ENCODE measurements at places on chromosomes 6 and 20. TPM values are rescaled to one million over a fixed set of nuclear protein-coding genes. Genes with fewer than 3 reads are reported as not detected.

DNA sequence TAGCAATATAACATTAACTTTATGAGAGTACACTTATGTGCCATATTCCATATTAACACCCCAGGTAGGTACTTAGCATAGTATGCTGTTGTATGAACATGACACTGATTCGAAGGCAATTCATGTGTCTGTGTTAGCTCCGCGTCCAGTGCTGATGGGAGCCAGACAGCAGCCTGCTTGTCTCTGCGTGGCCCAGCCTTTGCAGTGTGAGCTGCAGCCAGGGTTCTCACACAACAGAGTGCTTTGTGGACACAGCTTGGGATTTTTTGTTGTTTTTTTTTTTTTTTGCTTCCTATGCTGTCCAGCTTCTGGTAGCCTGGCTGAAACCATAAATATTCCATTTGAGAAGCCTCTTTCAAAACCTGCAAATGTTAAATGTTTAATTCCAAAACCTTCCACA, 350.9 kb downstream of the SMOC2 start:
- no peak overlapping the region for H3K27ac ChIP-seq
- no peaks in the 10 kb centered on the region for H3K27me3 ChIP-seq
- no peaks in the 10 kb centered on the region for H3K36me3 ChIP-seq
- no peak for DNase-seq
- H3K4me3 ChIP-seq = no peak overlapping the region
- no peaks in the 10 kb centered on the region for H3K4me1 ChIP-seq

Gene TRIM31
- 0.32 TPM for total RNA-seq

- H3K4me1 ChIP-seq = peaks cover under 1% of the 10 kb centered on the region
- no peak for DNase-seq
- no peak overlapping the region for H3K27ac ChIP-seq
- no peaks in the 10 kb centered on the region for H3K36me3 ChIP-seq
Observed at GRCh38 chr6:2706558-2706957, 44.2 kb downstream of the MYLK4 start.

GRCh38 chr6:44059359-44060346, 67.6 kb downstream of the MRPL14 start:
- no peak overlapping the region for H3K4me3 ChIP-seq
- H3K27ac ChIP-seq = peak overlapping the region; percentile 60
- DNase-seq = no peak
- no peaks in the 10 kb centered on the region for H3K27me3 ChIP-seq

GRCh38 chr6:163390770-163391169, 23.7 kb upstream of the QKI start:
- no peaks in the 10 kb centered on the region for H3K27me3 ChIP-seq
- no peak overlapping the region for H3K4me3 ChIP-seq
- H3K27ac ChIP-seq = no peak overlapping the region
- H3K36me3 ChIP-seq = no peaks in the 10 kb centered on the region
- DNase-seq = no peak

Gene CRISP3
- total RNA-seq = 0.28 TPM

Gene GPR6
- not detected for total RNA-seq

- H3K27ac ChIP-seq = no peak overlapping the region
- no peak overlapping the region for H3K4me3 ChIP-seq
- DNase-seq = no peak
- H3K27me3 ChIP-seq = no peaks in the 10 kb centered on the region
- no peaks in the 10 kb centered on the region for H3K4me1 ChIP-seq
- H3K36me3 ChIP-seq = no peaks in the 10 kb centered on the region
Observed at GRCh38 chr6:131549811-131550210, 23.2 kb upstream of the ARG1 start.

Gene MAK
- total RNA-seq = 0.09 TPM

- H3K4me1 ChIP-seq = no peaks in the 10 kb centered on the region
- no peaks in the 10 kb centered on the region for H3K36me3 ChIP-seq
- no peak overlapping the region for H3K27ac ChIP-seq
- no peak for DNase-seq
- H3K4me3 ChIP-seq = no peak overlapping the region
Observed at GRCh38 chr6:144053601-144054000, 41.8 kb downstream of the SF3B5 start.

- H3K4me3 ChIP-seq = no peak overlapping the region
- DNase-seq = no peak
- no peaks in the 10 kb centered on the region for H3K36me3 ChIP-seq
- H3K27me3 ChIP-seq = no peaks in the 10 kb centered on the region
Observed at GRCh38 chr6:111738631-111739030, 133.0 kb upstream of the TRAF3IP2 start.

Gene HLA-G
- 1.8 TPM for total RNA-seq

DNA sequence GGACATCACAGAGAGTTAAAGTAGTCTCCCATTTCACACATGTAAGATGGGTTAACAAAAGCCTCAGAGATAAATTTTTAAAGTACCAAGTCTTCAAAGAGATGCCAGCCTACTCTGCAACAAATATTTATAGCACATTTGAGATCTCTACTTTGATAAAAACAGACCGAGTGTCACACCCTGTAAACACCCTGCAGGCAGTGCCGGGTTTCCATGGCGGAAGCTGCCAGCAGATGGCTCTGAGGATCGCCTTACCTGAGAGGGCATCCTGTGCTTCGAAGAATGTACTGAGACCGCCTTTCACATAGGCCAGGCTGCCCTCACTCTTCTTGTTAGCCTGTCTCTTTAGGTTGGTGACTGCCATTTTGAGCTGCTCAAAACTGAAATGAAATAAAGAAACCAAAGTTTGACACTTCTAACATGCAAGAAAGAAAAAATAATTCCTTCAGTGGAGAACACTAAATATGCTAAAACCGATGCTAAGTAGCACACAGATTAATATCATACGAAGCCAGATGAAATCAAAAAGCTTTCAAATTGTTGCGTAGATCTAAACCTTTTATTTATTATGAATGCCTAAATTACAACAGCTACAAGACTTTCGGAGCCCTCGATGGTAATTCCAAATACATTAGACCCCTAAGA, 39.3 kb downstream of the HUS1B start:
- no peak overlapping the region for H3K4me3 ChIP-seq
- no peaks in the 10 kb centered on the region for H3K36me3 ChIP-seq
- H3K27ac ChIP-seq = no peak overlapping the region
- peak; percentile 52 for DNase-seq

Gene MATN4
- not detected for total RNA-seq

- no peak for DNase-seq
- H3K36me3 ChIP-seq = no peaks in the 10 kb centered on the region
- H3K4me3 ChIP-seq = no peak overlapping the region
- peaks cover 1% of the 10 kb centered on the region for H3K27me3 ChIP-seq
- no peak overlapping the region for H3K27ac ChIP-seq
Observed at GRCh38 chr6:44285552-44286284, 15.5 kb downstream of the TMEM151B start.

GRCh38 chr6:4675121-4675520, 101.1 kb upstream of the CDYL start:
- H3K27ac ChIP-seq = no peak overlapping the region
- H3K4me3 ChIP-seq = no peak overlapping the region
- H3K36me3 ChIP-seq = no peaks in the 10 kb centered on the region

Gene KCNS1
- 4.7 TPM for total RNA-seq

- H3K27me3 ChIP-seq = no peaks in the 10 kb centered on the region
- no peak for DNase-seq
- no peak overlapping the region for H3K27ac ChIP-seq
- H3K4me3 ChIP-seq = no peak overlapping the region
- peaks cover 21% of the 10 kb centered on the region for H3K4me1 ChIP-seq
- H3K36me3 ChIP-seq = no peaks in the 10 kb centered on the region
Observed at GRCh38 chr6:137224799-137225198, 5.6 kb upstream of the IFNGR1 start.

- no peak overlapping the region for H3K4me3 ChIP-seq
- no peak overlapping the region for H3K27ac ChIP-seq
- DNase-seq = no peak
Observed at GRCh38 chr6:122569230-122569771, 40.9 kb upstream of the PKIB start.

DNA sequence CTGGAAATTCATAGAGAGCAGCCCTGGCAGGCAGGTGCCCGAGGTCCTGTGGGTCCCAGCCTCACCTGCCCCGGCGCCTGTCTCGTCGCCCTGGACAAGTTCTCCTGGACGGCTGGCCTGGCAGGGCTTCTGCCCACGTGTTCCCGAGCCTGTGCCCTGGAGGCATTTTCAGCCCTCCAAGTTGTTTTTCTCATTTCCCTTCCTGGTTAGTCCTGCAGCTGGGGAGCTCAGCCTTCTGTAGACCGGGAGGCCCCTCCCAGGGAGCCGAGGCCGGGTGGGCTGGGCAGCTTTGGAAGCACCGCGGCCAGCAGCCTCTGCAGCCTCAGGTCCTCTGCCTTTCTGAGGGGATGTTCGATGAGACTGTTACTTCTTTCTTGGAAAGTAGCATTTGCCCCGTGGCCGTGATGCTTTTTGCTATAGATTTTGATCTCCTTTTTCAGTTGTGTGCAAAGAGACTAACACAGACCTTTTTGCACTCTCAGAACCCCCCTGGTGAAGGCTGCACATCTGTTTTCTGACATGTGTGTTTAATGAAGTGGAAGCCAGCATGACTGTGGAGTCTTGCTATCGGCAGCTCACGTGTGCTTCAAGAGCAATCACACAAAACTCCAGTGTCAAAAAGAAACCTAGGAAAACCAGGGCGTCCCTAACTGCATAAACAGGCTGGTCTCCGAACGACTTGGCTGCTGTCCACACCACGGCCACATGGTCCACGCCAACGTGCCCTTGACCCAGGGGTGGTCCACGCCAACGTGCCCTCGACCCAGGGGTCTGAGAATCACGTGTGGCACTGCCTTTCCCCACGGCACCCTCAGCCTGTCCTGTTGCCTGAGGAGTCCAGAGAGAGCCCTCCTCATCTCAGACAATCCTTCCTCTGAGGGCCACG, 207.5 kb downstream of the SMOC2 start:
- H3K4me1 ChIP-seq = peaks cover 14% of the 10 kb centered on the region
- no peaks in the 10 kb centered on the region for H3K27me3 ChIP-seq
- peak; percentile 44 for DNase-seq
- no peaks in the 10 kb centered on the region for H3K36me3 ChIP-seq

Gene TP53INP2
- total RNA-seq = 26.0 TPM
